Pancreas (tissue), 10 donors: ENCODE measurements at places on chromosomes 2 and 18.

- DNase-seq = no peak
These were observed 204.4 kb upstream of the RASGRP3 start for GRCh38 chr2:33272001-33272400.

- no peak for DNase-seq
These were observed 208.9 kb downstream of the LPIN1 start for GRCh38 chr2:11955314-11955713.

DNA sequence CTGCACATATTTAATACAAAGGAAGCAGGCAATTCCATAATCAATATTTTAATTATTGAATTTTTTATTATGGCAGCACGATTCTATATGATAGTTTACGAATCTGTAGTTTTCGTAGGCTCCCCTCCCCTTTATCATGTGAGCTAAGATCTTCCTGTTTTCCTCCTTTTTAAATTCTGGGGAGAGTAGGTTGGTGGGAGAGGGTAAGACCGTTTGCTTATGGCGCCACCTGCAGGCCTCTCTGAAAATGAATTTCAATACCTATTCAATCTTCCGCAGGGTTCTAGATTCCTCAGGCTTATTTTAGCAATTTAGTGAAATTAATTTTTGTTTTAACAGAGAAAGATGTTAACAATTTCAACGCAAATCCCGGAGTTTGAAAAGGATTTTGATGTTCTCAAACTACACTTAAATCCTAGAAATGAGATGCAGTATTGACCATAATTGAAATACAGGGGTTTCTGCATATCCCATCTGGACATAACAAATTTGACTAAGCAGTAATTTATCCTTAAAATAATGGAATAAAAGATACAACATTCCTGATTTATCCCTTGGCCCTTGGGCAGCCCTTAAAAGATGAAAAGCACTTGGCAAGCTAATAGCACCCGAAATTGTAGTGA, 12.8 kb upstream of the GBX2 start:
- DNase-seq = peak; percentile 25

DNA sequence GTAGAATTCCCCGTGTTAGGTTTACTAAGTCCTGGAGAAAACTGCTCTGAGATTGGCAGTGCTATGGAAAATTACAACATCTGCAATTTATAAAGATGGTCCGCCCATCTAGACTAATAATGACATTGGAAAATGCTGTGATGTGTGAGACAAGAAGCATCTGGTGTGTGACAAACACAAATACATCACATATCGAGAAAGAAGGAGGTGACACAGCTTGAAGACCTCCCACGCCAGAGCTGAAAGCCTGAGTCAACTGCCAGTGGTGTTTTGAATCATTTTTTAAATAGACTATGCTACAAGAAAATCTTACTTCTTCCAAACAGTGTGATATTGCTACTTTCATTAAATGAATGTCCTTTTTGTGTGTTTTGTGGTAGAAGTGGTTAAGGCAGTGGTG, 8.6 kb upstream of the ANO7 start:
- no peak for DNase-seq

DNA sequence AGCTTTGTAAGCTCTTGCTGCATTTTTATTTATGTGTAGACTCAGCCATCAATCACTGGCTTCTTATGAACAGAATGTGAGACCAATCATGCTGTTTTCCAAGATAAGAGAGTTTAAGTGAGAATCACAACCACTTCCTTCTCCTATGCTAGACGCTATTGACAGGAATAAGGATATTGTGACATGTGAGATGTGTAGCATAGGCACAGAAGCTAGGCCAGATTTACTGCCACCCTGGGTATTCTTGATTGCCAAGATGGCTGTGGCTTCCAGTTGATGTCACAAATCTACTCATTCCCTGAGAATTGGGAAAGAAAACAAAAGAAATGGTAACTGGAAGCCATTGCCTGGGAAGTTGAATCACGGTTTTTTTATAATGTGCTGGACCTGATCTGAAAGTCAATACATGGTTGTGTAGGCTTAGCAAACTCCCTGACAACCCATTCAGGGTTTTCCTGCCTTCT, 49.9 kb downstream of the RAB27B start:
- DNase-seq = no peak

- peak; percentile 45 for DNase-seq
These were observed 1.5 kb upstream of the GPBAR1 start for GRCh38 chr2:218259099-218259961.

DNA sequence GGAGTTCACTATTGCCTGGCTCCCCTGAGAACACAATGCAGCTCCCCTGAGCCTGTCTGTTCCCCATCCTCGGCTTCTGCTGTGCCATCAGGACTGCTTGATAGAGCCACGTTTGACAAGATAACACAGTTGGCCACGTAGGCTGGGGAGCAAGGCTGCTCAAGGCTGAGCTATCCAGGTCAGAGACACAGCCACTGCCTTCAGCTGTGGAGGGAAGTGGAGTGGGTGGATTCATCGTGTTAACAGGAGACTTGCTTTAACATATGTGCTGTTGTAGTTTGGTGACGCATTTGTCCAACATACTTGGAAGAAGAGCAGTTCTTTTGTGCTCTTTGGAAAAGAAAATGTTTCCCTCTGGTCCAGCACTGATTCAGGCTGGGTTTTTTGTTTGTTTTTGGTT, 68.8 kb downstream of the WDSUB1 start:
- no peak for DNase-seq

GRCh38 chr18:57444301-57444759, 9.2 kb downstream of the ONECUT2 start:
- no peak for DNase-seq

- no peak for DNase-seq
These were observed 49.3 kb downstream of the SLC39A10 start for GRCh38 chr2:195706161-195706900.

DNA sequence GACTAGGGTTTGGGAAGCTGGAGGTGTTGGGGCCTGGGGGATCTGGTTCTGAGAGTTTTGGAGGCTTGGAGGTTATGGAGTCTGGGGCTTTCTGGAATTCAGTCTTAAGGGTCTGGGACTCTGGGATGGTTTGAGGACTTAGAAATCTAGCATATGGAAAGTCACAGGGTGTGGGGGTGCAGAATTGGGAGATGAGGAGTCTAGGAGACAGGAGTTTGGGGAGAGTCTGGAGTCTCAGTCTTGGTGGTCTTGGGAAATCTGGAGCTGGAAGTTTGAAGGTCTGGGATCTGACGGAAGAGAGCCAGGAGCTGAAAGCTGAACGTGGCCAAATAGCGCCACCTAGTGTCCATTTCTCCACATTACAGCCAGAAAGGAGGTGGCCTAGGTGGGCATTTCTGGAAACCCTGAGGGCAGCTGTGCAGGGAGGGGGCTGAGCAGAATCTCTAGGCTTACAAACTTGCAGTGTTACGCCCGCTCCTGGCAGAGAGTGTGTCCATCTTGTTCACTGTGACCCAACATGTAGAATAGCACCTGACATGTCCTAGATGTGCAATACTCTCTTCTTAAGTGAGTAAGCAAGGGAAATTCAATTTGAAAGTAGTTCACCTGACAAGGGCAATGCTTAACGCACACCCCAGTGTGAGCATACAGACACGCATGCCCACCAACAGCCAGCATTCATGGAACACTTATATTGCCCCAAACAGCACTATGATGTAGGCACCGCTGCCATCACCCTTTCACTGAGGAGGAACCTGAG, 204.8 kb downstream of the TFCP2L1 start:
- no peak for DNase-seq

- DNase-seq = no peak
These were observed at the start of gene UPP2 for GRCh38 chr2:158101384-158101926. UPP2 (plus strand) TSS chr2:158101876; CDS start chr2:158102064, 188 bp downstream.

- DNase-seq = no peak
These were observed 52.7 kb downstream of the MAP2 start for GRCh38 chr2:209476367-209477208.

- DNase-seq = no peak
These were observed 64.3 kb upstream of the PSMD14 start for GRCh38 chr2:161243905-161244304.

GRCh38 chr2:181962142-181962541, 23.5 kb upstream of the PPP1R1C start:
- peak; percentile 55 for DNase-seq

- DNase-seq = no peak
These were observed 120.1 kb upstream of the TWIST2 start for GRCh38 chr2:238727585-238728329.

GRCh38 chr2:216603010-216603883, 30.0 kb upstream of the IGFBP2 start:
- peak; percentile 61 for DNase-seq

GRCh38 chr2:21358976-21359375, 235.2 kb downstream of the TDRD15 start:
- DNase-seq = no peak

DNA sequence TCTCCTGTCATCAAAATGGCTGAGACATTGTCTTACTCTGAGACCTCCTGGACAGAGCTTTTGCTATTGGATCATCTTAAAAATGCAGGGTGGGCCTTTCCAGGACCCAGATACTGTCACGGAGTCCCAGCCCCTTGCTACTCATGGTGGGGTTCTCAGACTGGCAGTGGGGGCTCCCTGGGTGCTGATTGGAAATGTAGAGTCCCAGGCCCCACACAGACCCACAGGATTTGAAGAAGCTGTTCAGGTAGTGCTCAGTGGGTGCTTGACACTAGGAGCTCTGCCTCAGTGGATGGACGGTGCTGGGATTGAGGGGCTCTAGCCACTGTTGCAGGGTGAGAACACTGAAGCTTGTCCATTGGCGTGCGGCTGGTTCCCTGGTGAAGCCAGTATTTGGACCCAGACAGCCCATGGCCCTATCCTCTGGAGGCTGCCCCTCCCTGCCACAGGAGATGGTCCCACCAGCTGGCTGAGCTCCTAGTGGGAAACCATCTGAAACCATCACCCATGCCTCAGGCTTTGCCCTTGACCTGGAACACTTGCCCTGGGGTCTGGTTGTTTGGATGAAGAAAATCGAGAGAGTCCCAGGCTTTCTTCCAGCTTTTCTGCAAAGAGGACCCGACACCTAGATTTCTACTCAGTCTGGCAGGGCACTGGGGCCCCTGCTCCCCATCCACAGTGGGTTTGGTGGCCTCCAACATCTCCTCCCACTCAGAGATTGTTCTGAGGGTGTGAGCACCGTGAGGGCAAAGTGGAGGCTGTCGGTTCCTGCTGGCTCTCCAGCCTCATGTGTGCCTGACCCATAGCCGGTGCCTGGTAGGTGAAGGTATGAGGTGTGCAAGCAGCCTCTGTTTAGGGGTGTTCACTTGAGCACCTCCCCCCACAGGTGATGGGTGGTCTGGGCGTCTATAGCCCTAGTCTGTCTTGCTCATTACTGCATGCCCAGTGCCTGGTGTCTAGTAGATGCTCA, 30.1 kb downstream of the MROH2A start:
- peak; percentile 3 for DNase-seq

GRCh38 chr2:74560591-74560990, 6.1 kb downstream of the DOK1 start:
- no peak for DNase-seq

GRCh38 chr2:1125217-1125616, 174.6 kb downstream of the SNTG2 start:
- DNase-seq = no peak

DNA sequence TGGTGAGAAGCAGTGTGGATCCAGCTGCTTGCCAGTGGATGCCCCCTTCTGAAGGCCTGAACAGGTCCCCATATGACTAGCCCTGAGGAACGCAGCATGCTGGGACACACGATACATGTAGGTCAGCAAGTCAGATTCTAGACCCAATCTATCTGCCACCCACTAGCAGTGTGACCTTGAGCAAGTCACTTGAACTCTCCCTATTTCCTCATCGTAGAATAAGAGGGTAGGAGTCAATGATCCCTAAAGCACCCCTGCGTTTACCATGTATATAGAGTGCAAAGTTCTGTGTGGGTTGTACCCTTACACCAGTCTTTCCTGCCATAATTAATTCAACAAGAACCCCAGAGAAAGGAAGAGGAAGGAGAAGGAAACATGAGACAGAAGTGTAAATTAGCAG, 123.7 kb downstream of the GALNT14 start:
- no peak for DNase-seq

DNA sequence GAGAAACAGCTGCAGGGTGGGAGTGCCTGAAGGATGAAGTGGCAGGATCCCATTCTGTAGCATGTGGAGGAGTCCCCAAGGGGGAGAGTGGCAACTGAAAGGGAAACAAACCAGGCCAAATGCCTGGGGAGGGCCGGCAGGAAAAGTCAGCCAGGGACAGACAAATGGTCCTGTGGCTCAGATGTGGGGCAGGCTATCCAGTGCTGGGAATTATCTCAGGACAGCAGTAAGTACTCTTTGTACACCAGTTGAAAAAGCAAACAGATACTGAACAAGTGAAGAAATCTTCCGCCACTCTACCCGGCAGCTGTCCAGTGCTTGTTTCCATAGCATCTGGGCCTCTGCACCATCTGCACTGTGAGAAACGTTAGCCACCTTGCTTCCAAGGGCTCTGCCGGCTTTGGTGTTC, 408.9 kb downstream of the LRATD1 start:
- DNase-seq = no peak

DNA sequence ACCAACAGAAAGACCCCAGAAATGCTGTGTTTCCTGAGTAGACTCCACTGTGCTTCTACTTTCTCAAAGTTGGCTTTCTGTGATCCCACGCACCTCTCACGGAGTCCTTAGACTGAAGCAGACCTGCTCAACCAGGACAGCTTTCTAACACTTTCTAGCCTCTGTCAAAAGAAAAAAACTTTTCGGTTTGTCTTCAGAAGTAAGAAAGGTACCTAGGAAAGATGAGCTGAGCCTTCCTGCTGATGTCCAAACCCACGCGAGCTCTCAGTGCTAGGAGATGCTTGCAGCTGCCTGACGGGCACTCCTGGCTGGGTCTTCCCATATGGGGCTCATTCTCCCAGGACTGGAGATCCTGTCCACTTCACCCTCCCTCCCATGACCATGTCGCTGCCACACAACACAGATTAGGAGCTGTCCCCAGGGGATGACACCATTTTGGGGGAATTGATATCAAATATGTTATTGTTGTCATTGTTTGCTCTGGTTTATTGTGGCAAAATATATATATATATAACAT, 49.2 kb upstream of the DAPL1 start:
- no peak for DNase-seq

GRCh38 chr2:26631401-26632170, 9.6 kb downstream of the CIB4 start:
- no peak for DNase-seq

DNA sequence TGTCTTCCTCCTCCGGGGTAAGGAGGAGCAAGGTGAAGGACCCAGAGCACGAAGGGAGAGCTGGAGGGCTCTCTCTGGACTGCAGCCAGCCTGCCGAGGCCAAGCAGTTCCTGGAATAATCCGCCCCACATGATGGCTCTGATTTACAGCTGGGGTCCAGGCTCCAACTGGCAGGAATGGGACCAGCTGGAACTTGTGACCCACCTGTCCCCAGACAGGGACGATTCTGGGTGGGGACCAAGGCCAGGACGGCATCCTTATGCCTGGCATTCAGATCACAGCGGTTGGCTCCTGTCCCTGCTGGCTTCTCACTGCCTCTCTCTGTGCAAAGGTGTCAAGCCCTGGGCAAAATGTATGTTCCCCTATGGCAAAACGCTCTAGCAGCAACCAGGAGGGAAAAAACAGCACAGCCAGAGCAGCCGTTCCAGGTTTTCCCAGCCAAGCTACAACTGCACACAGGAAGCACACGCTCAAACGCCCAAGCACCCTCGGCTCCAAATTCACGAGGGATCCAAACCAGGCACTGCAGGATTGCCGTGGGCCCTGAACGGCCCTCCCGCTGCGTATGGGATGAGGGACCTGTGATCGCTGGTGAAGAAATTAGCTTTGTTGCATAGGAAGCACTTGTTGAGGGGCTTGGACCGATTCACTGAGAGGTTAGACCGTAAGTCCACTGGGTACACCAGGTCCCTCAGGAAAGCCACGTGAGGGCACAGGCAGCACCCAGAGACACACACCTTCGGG, 35.8 kb downstream of the FAM178B start:
- no peak for DNase-seq
